ENCODE measurements at places on chromosomes 6 and 20.
A peak's percentile ranks its signal among the peaks of the same experiment; 100 is the strongest.

GRCh38 chr6:156780102-156780641 lies 3.0 kb downstream of the ARID1B start:
- DNase-seq: peak; percentile 20

GRCh38 chr6:53811082-53811481 lies 16.3 kb downstream of the LRRC1 start:
- DNase-seq: no peak

GRCh38 chr6:15518057-15518456 lies 144.8 kb downstream of the DTNBP1 start:
- no peak for DNase-seq

- DNase-seq: no peak
These were observed 257.7 kb downstream of the BCKDHB start for GRCh38 chr6:80364149-80364548.

- DNase-seq: no peak
These were observed 31.6 kb upstream of the HLA-DQA2 start for GRCh38 chr6:32709625-32710024.

All from stimulated activated CD4-positive, alpha-beta T cell treated with anti-CD3 and anti-CD28 coated beads, TNF-alpha, amount 100 ng/mL, for 24 hours (primary cell).